ENCODE measurements at places on chromosomes 4 and X.
A peak's percentile ranks its signal among the peaks of the same experiment; 100 is the strongest.

DNA sequence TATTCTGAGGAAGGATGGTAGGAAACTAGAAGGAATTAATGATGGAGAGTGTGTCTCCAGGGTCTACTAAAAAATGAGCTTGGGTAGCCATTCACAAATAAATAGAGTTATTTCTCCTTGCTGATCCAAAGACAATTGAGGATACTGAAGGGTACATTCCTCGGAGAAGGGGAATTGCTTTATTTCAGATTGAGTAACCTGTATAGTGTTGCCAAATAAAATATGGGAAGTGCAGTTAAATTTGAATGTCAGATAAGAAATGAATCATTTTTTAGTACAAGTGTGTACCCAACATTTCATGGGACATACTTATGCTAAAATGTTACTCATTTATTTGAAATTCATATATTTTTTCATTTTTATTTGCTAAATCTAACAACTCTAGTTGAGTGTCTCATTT is 16.0 kb upstream of the VSIG1 start:
- DNase-seq, result no peak

DNA sequence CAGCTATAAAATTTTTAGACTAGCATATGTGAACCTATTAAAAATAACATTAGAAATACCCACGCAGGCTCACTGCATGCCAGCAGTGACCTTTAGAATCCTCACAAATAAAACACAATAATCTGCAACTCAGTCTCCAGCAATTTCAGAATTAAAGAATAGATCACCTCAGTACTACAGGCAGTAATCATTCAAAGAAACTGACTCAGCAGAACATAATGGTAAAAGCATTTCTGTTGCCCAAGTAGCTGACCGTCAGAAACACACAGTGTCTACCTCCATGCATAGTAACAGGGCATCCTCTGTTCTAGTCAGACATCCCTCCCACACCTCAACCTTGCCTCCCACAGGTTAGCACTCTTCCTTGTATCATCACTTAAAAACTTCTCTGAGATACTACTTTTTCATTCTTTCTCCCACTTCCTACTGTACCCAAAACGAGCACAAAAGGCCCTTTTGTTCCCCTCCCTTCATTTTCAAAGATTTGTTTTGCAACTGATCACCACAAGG is 65.7 kb upstream of the BEND2 start:
- DNase-seq, result no peak

GRCh38 chr4:175229154-175229553 is 311.0 kb downstream of the ADAM29 start:
- DNase-seq, result no peak

DNA sequence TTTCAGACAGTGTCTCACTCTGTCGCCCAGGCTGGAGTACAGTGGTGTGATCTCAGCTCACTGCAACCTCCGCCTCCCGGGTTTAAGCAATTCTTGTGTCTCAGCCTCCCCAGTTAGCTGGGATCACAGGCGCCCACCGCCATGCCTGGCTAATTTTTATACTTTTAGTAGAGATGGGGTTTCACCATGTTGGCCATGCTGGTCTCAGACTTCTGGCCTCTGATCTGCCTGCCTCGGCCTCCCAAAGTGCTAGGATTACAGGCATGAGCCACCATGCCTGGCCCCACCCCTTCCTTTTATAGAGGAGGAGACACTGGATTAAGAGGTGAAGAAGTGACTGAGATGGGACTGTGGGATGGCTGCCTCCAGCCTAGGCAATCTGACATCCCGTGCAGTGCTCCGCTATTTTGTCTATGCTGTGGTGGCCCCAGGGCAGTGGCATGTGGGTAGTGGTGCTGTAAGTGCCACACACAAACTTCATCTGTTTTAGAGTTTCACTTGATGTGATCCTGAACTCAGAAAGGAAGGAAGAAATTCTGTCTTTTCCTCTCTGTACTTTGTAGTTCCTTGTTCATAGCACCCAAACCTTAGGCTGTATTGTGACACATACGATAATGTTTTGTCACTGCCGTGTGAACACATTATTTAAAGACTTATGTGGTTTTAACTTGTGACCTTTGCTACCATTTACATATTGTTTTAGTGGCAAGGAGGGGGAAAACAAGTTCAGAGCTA is 48.9 kb downstream of the FNIP2 start:
- DNase-seq, result no peak

DNA sequence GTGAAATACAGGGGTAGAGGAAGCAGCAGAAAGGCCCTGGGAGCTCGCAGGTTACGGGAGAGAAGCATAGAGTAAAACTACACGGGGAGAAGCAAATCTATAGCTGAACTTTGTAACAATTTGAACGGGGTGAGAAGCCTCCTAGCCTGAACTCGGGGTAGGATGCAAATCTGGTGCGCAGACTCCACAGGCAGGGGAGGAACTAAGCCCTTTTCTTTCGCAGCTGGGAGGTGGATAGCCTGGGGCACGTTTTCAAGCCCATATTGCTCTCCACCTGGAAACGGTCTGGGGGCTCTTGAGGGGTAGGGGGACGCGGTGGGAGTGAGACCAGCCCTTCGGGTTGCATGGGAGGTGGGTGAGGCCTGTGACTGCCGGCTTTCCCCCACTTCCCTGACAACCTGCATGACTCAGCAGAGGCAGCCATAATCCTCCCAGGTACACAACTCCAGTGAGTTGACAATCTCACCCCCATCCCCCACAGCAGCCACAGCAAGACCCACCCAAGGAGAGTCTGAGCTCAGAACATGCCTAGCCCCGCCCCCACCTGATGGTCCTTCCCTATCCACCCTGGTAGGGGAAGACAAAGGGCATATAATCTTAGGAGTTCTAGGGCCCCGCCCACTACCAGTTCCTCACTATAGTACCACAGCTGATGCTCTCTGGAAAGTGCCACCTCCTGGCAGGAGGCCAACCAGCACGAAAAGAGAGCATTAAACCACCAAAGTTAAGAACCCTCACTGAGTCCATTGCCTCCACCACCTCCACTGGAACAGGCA is 29.9 kb downstream of the SOWAHB start:
- peak; percentile 61 for DNase-seq

- DNase-seq, result no peak
These were observed 53.0 kb upstream of the NKX1-1 start for GRCh38 chr4:1459081-1459721.

GRCh38 chr4:152935143-152935542 is 980 bp upstream of the FHDC1 start:
- DNase-seq, result no peak

DNA sequence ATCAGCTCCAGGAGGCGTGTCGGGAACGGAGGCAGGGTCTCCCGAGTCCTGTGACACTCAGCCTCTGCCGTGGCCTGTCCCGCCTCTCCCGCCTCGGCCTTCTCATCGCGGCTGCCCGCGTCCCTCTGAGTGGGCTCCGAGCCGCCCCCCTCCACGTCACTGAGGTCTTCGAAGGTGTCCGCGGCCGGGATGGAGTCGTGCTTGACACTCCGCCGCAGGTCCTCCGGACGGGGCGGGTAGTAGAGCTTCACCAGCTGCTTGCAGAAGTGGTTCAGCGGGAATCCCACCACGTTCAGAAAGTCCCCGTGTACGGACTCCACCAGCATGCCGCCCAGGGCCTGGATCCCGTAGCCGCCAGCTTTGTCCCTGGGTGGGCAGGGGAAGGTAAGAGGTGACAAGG is 25.0 kb downstream of the ASMTL start:
- no peak for DNase-seq
